ENCODE measurements at places on chromosomes 11 and 22.

GRCh38 chr11:21374376-21374775, 705.0 kb downstream of the NELL1 start:
- DNase-seq = no peak

GRCh38 chr22:22576244-22576988, 17.4 kb upstream of the PRAME start:
- DNase-seq = no peak

- DNase-seq = no peak
These were observed 478.1 kb upstream of the CHORDC1 start for GRCh38 chr11:90700789-90701439.

DNA sequence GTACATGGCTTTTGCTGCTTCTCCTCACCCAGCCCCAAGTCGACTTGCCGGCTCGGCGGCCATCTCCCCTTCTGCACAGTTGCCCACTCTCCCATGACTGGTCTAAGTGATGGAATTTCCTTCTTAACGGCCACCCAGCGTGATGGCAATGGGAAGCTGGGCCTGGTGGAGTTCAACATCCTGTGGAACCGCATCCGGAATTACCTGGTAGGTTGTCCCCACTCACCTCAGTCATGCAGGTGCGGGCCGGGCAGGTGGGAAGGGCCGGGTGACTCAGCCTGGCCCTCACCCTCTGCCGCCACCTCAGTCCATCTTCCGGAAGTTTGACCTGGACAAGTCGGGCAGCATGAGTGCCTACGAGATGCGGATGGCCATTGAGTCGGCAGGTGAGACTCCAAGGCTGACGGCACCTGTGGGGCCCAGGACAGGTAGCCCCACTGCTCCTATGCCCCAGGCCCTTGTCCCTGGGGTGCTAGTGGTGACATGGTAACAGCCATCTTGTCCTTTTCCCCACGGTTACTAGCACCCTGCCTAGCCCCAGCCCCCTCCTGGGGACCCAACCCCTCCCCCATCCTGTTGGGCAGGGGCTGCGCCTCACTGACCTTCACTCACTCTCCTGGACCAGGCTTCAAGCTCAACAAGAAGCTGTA, 28.1 kb downstream of the CAPN1 start:
- no peak for DNase-seq

DNA sequence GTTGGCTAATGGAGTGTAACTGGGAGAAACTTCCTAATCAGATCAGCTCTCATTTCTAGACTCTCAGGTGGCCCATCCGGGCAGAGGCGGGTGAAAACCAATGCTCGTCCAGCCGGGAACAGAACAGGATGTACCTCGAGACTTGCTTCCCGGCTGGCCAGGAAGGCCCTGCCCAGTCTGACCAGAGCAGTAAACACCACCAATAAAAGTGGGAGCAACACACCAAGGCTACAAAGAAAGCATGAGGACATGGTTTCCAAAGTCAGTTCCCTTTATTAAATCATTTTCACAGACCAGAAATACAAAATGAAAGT, 940 bp upstream of the TNKS1BP1 start:
- no peak for DNase-seq

- no peak for DNase-seq
These were observed 25.7 kb downstream of the OSBP2 start for GRCh38 chr22:30720263-30720837.

GRCh38 chr11:86403458-86403857, 28.8 kb downstream of the CCDC81 start:
- no peak for DNase-seq

- DNase-seq = no peak
These were observed 5.6 kb downstream of the GATD1 start for GRCh38 chr11:771617-772204.

DNA sequence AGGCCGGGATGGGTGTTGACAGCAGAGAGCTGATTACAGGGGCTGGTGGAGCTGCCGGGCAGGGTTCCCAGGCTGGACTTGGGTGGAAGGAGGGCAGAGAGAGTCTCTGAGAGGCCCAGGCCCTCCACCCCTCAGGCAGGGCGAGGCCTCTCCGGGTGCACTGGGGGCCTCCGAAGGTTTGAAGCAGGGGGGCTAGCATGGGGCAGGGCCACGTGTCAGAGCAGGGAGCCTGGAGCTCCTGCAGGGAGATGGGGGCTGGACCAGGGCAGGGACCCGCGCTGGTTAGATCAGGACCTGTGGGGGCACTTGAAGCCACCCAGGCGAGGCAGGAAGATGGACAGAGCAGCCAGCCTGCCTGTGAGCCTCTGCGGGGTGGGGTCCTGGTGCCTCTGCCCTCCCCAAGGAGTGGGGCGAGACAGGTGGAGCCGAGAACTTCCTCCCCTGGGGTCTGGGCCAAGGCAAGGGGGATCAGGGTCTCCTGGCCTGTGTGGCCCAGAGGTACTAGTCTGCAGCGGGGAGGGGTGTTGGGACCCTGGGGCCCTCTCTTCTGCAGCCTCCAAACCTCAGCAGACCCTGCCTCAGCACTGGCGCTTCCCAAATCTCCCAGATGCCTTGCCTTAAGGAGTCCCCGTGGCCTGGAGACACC, 911 bp downstream of the PANX2 start:
- no peak for DNase-seq

- peak; percentile 49 for DNase-seq
These were observed 450 bp downstream of the CBX6 start for GRCh38 chr22:38871360-38872171.

DNA sequence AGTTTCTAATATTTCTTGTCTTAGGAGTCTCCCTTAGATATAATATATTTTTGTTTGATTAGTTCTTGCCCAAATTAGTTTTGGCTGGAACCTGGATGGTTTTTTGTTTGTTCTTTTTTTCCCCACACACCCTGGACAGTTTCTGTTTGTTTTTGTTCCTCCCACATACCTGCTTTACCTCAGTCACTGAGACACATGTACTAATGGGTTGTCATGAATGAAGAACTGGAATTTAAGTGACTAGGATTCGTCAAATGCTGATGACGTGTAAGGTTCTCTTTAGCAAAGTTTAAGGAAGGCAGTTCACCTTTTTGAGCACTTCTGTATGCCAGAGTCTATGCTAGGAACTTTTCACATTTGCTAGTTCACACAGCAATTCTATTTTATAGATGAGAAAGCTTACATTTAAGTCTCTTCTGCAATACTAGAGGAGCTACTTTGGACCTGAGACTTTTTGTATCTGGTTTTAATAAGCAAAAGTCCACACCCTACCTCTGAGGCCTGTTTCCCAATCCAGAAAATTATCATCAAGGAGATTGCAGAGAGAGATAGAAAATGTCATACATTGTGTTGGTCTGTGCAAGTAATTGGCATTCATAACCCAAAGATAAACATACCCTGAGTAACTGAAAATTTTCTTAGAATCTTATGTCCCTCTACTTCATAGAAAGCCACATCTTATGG, 86.7 kb upstream of the RAB1B start:
- no peak for DNase-seq

DNA sequence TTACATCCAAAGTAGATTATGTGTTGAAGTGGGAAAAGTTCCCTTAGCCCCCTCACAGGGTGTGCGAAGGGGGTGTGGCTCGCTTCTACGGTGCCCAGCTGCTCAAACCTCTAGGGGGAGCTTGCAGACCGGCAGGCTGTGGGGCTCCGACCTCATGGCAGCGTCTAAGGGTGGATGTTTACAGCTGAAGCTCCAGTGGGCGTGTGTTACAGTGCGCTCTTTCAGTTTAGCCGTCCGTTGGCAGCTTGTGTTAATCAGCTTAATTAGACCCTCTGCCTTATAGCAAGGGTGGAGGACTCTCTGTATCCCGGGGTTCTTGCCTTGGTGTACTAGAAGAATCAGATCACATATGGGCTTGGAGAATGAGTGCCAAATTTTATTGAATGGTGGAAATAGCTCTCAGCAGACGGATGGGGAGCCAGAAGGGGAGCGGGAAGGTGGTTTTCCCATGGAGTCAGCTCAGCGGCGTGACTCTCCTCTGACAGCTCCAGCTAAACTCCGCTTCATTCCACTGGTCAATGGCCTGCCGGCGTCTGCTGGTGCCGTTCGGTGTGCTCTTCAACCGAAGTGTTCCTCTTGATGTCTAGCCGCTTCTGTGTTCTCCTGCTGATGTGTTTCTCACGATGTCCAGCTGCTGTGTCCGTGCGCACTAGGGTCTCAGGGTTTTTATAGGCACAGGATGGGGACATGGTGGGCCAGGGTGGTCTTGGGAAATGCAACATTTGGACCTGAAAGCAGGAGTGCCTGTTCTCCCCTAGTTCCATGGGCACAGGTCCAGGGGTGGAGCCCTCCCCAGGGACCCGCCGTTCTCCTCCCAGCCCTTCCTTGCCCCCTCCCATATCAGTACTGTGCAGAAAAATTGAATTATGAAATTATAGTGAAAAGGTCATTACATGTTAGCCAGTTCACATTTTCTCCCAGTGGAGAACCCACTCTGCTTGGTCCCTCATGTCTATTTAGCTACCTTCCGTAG, 28.6 kb upstream of the OR10G7 start:
- peak; percentile 18 for DNase-seq

GRCh38 chr11:36392196-36392595, 96.1 kb downstream of the PRR5L start:
- no peak for DNase-seq

- no peak for DNase-seq
These were observed 4.6 kb downstream of the GNB1L start for GRCh38 chr22:19849835-19850762.

DNA sequence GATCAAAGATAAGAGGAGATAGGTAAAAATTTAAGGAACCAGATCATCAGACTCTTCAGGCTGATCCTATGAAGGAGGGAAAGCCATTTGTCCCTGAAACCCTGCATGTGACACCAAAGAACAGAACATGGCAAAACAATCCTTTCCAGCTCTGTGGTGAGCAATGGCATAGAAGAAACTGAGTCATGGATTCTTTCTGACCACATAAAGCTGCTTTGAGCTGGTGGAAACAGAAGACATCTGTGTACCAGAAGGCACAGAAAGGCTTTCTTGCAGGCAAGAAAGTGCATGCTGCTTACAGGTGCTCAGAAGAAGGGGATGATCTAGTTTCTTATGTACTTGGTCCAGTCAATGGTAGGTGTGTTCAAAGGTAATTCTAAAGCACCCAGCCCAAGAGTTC, 45.0 kb upstream of the APOA1 start:
- DNase-seq = no peak
